ENCODE measurements at places on chromosomes 4 and X.
A peak's percentile ranks its signal among the peaks of the same experiment; 100 is the strongest.

- peak; percentile 40 for DNase-seq
Measured at GRCh38 chr4:56937262-56937661, 29.6 kb downstream of the REST start.

DNA sequence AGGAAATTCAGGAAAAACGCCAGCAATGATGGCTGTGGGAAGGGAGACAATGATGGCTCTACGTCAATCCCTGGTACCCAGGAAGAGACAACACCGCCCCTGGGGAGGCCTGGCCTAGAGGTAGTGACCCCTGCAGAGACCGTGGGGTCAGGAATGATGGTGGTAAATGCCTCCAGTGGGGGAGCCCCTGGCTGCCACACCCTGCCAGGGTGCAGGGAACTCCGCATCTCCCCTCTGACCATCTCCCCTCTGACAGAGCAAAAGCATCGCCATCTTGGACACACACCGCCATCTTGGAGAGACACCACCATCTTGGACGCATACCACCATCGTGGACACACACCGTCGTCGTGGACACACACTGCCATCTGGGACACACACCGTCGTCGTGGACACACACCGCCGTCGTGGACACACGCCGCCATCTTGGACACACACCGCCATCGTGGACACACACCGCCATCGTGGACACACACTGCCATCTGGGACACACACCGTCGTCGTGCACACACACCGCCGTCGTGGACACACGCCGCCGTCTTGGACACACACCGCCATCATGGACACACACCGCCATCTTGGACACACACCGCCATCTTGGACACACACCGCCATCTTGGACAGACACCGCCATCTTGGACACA lies 9.9 kb downstream of the ASMTL start:
- no peak for DNase-seq

- DNase-seq = no peak
Measured at GRCh38 chr4:2350982-2351381, 67.5 kb downstream of the ZFYVE28 start.

DNA sequence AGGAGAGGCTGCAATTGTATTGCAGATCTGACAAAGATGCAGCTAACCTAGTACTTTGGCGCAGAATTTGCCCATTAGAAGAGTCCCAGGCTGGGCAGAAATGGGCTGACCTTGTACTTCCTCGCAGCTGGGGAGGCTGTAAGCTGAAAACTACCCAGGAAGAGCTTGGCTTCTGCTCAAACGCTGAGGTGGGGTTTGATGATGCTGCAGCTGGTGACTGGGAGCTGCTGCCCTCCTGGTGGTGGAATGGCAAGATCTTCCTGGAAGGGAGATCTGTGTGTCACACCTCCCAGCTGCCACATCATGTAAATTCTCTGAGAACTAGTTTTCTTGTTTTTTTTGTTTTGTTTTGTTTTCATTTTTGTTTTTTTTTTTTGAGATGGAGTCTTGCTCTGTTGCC lies 17.4 kb downstream of the CCNG2 start:
- no peak for DNase-seq

GRCh38 chr4:148090503-148091476 lies 351.4 kb downstream of the NR3C2 start:
- DNase-seq = no peak

- no peak for DNase-seq
Measured at GRCh38 chr4:26452565-26453531, 37.4 kb downstream of the CCKAR start.

- DNase-seq = no peak
Measured at GRCh38 chr4:136277741-136278140, 1254.6 kb downstream of the PCDH18 start.

Measured in BJ (cell line).